ENCODE measurements at places on chromosomes 1 and 21.

DNA sequence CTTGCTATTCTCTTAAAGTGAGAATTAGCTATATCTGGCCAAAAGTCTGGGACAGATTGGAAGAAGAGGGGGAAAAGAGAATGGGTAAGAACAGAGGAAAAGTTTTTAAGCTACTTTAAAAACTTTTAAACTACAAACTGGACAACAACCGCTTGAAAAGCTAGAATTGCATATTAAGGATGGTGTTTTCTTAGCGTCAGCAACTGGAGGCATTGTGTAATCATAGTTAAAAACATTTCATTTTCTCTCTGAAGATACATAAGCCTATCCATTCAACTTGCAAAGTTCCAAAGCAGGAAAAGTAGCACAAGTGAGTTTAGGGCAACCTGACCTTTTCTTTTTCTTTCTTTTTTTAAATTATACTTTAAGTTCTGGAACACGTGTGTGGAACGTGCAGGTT lies 10.9 kb downstream of the PBX1 start:
- no peak for DNase-seq

DNA sequence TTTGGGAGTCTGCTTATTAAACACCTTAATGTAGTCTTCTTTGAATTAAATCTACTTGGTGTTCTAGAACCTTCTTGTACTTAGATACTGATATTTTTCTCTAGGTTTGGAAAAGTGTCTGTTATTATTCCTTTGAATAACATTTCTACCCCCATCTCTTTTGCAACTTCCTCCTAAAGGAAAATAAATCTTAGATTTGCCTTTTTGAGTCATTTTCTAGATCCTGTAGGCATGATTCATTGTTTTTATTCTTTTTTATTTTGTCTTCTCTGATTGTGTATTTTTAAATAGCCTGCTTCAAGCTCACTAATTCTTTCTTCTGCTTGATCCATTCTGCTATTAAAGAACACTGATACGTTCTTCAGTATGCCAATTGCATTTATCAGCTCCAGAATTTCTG lies 155.9 kb upstream of the NEGR1 start:
- no peak for DNase-seq

DNA sequence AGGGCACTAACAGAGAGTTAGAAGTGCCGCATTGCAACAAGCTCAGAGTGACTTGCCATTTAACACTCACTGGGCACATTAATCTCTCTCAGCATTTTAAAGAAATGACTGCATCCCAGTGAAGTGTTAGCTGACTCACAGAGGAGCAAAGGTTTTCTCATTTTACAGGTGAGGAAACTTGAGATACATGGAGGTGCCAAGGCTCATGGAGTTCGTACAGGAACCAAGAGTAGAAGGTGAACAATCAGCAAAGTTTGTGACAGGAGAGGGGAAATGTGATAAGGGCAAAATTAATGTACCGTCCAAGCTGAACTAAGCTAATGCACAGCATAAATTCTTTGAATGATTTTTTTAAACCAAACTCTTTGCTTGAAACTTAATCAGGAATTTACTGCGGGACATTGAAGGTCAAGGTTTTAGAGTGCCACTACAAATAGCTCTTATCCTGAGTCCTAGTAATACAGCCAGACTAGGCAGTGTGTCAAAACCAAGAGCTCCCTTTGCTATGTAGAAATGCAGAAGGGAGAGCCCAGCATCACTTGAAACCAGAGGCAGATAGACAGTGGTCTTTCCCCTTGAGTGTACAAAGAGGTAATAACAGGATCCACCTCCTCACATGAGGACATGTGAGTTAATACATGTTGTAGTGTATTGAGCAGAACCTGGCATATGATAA lies 22.4 kb upstream of the NTPCR start:
- DNase-seq, result no peak

DNA sequence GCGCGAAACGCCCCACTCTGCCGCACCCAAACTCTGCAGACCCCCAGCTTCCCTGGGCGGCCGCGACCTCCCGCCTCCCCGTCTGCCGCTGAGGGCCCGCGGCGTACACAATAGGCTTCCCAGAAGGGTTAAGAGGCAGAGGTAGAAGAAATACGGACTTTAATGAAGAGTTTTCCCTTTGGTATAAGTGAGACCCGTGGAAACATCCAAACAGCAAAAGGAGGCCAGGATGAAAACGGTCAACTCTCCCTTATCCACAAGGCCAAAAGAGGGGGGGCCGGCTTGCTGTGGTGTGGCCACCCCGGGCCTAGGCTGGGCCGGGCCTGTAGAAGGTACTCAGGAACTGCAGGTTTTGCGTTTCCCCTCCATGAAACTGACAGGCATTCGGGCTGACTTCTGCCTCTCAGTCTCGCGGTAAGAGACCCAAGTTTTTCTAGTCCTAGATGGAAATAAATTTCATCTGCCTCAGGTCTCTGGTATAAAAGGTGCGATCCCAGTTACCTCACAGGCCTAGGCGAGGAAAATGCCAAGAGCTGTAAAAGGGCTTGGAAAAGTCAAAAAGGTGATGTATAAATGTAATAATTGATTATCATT lies 671 bp upstream of the PYGO2 start:
- no peak for DNase-seq

- peak; percentile 70 for DNase-seq
Observed at GRCh38 chr1:23544444-23545389, 13.7 kb upstream of the E2F2 start.
